ENCODE measurements at places on chromosomes 16 and 17. TPM values are rescaled to one million over a fixed set of nuclear protein-coding genes. Genes with fewer than 3 reads are reported as not detected.

- no peak for DNase-seq
Measured at GRCh38 chr16:23119570-23119969, 29.7 kb downstream of the USP31 start.

DNA sequence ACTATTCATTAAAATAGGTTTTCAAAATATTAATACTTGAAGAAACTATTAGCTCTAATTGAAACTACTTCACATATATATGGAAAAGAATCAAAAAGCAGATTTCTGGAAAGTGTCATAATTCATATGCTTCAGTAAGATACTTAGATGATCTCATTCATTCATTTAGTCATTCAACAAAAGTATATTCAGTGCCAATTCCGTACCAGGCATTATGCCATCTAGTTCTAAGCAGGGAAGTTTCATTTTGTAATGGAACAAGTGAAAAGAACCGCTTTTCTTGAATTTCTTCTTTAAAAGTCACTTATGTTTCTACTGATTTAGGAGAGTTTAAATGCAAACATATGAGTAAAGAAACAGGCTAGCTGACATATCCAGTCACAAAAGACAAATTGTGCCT, 118.3 kb upstream of the FAM20A start:
- no peak for DNase-seq

- no peak for DNase-seq
Measured at GRCh38 chr17:31580316-31580705, 188.8 kb downstream of the RAB11FIP4 start.

GRCh38 chr16:86396422-86396821, 113.9 kb upstream of the FOXF1 start:
- DNase-seq, result no peak

- no peak for DNase-seq
Measured at GRCh38 chr17:27558341-27558740, 72.6 kb upstream of the LGALS9 start.

The GPR179 gene
- 0.09 TPM for total RNA-seq

The SLC6A2 gene
- total RNA-seq, result not detected

Measured in left cardiac atrium (tissue), 4 donors.